ENCODE measurements at places on chromosomes 5 and 9. TPM values are rescaled to one million over a fixed set of nuclear protein-coding genes. Genes with fewer than 3 reads are reported as not detected.

DNA sequence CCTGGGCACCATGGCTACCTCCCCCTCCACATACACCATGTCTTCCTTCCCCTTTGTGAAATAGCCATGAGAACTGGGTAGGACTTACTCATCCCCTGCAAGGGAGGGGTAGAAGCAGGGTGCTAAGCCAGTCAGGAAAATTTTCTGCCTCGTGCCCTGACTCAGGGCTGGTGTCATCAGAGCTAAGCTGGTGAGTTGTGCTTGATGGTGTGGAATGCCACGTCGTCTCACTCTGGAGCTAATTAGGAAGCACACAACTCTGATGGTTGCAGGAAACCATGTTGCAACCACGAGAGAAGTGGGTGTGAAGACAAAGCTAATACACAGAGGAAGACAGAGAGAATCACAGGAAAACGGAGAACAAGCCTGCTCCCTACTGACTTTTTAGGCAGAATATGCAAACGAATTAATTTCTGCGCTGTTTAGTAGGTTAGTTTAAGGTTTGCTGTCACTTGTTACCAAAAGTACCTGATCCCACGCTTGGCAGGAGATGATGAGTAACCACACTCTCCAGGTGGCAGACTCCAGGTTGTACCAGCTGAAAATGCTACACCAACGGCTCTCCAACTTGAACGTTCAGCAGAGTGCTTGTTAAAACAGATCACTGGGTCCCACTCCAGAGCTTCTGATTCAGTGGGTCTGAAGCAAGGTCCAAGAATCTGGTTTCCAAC is 54.5 kb downstream of the STK10 start:
- DNase-seq, result no peak

GFPT2 gene
- not detected for polyA plus RNA-seq

- no peak for DNase-seq
Observed at GRCh38 chr9:120443489-120443888, 136.5 kb downstream of the CDK5RAP2 start.

DNA sequence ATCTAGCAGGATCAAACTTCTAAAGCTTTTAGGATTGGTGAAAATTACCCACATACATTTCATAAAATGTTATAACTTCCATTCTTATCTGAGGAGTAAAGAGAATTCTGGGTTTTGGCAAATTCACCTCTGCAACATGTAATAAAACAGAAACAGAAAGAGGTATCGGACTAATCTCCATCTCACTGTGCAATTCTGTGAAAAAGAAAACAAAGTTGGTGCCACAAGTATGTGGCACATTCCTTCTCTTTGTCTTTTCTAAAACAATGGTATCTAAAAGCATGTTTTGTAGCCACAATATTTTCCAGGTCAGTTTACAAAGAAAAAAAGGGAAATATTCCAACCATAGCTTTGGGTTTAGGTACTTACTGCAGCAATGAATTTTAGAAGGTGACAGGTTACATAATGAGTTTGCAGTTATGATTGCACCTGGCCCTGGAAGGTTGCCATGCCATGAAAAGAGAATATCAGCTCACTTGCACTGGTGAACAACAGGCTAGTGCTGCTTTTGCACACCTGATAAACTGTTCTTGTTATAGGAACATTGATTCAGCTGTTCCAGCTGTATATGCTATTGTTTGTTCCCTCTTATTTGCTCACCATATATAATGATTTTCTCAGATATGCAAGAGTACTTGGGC is 491.3 kb upstream of the MEF2C start:
- DNase-seq, result no peak

MLANA gene
- 0.14 TPM for polyA plus RNA-seq

C1QTNF2 gene
- not detected for polyA plus RNA-seq

ANKRD31 gene
- polyA plus RNA-seq, result 0.51 TPM

DNA sequence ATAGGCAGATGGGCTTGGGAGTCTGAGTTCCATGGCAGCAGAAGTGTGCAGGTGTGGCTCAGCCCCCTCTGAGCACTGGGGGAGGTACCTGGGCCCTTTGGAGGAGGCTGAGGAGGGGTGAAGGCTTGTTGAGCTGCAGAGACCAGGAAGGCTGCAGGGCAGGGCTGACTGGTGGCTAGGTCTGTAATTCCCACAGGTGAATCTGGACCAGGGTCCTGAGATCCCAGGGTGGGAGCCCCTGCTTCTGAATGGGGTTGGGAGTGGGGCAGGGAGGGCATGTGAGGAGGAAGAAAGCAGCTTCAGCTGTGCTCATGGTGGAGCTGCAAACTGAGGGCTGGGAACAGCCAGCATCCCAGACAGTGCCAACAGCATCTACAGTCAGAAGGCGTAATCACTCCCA is 111.1 kb downstream of the CACNA1B start:
- no peak for DNase-seq

DNA sequence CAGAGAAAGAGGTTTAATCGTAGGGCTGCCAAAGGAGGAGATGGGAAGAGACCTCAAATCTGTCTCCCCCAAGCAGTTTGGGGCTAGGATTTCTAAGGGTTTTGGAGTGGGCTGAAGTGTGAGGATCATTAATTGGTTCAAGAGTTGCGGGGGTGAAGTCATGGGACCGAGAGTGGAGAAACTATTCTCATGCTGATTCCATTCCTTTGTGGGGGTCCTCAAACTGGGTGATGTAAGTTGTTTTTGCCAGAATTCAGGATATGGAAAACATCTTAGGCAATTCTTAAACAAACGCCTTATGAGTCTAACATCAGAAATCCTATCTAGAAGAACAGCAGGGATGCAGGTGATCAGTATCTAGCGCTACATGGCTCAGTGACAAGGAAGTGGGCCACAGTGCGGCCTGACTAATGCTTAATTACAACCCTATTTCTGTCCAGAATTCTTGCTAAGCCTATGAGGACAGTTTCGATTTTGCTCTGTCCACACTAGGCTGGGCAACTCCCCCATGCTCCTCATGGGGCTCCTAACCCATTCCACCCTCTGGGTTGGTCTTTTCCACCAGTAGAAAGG is 27.7 kb upstream of the TRIO start:
- no peak for DNase-seq

DNA sequence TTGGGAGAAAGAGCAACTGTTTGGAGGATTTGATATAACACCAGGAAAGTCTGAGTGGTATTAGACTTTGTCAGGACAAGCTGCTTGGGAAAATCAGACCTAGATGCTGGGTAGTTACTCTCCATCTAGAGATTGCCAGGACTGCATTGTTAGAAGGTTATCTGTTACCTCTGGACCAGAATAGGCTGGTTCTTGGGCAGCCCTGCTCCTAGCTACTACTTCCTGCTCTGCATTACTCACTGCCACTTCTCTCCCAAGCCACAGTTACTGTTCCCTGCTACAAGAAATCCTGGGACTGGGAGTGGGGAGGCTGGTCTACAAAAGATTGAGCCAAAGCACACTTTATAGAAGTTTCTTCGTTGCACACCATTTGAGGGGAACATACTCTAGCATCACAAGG is 95.5 kb upstream of the KCNN2 start:
- DNase-seq, result no peak

TEK gene
- polyA plus RNA-seq, result not detected

- DNase-seq, result no peak
Observed at GRCh38 chr9:38682713-38683112, 37.2 kb downstream of the FAM240B start.

CDH9 gene
- not detected for polyA plus RNA-seq

GNG10 gene
- 35.4 TPM for polyA plus RNA-seq

DNA sequence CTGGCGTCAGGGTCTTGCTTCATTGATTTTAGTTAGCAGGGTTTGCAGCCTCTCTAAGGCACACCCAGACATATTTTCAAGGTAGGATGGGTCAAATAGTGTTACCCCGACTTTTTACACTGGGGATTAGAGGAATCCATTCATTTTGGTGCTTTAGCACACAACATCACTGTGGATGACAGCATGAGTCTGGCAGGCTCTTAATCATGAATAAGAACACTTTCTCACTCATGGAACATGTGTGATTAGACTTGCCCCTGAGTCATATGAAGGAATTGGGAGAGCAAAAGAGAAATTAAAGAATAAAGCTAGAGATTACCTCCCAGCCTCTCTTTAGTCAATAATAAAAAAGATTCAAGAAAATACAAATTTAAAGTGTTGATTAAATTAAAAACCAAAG is 175.6 kb downstream of the SEMA5A start:
- DNase-seq, result no peak

DNA sequence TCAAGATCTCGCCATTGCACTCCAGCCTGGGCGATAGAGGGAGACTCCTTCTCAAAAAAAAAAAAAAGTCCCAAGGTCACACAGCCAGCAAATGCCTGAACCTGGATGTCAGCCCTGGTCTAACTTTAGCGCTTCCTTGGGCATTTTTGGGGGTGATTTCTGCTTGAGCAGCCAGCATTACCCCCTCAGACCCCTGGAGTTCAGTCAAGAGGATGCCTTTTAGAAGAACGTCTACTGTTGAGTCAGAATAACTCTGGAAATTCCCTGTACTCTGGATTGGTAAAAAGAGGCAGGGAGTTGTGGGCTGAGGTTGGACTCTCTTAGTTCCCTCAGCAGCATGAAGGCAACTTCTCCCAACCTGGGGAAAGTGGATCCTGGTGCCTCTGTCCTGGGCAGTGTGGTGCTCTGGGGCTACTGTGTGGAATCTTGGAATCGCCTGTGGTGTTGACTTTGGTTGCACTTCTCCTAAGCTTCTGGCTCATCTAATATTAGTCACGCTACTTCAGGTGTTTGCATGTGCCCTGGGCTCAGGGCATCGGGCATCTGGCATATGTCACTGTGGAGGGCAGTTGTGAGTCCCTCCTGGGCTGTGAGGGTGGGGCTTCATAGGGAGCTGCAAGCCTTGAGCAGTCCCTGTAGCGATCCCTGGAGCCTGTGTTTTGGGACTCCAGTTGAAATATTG is 32.2 kb downstream of the STXBP1 start:
- no peak for DNase-seq

RNF20 gene
- polyA plus RNA-seq, result 42.2 TPM

C5orf58 gene
- polyA plus RNA-seq, result 0.84 TPM
